ENCODE measurements at places on chromosomes 3 and 15.
A peak's percentile ranks its signal among the peaks of the same experiment; 100 is the strongest.

DNA sequence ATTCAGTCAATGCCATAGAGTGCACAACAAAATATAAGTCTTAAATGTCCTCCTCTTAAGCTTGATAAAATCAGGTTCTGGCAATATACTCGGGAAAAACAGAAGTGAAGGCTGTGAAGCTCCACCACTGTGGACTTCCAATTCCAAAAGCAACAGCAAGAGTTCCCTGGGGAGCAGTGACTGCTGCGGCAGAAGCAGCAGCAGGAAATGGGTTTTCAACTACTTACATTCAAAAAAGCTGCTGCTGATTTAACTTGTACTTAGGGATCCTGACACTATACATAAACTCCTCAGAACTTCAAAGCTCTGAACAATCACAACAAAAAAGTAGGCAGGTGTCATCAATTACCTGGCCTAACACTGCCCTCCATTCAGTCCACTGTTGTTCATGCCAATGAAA is 4.7 kb downstream of the CEP152 start:
- peak; percentile 4 for DNase-seq

DNA sequence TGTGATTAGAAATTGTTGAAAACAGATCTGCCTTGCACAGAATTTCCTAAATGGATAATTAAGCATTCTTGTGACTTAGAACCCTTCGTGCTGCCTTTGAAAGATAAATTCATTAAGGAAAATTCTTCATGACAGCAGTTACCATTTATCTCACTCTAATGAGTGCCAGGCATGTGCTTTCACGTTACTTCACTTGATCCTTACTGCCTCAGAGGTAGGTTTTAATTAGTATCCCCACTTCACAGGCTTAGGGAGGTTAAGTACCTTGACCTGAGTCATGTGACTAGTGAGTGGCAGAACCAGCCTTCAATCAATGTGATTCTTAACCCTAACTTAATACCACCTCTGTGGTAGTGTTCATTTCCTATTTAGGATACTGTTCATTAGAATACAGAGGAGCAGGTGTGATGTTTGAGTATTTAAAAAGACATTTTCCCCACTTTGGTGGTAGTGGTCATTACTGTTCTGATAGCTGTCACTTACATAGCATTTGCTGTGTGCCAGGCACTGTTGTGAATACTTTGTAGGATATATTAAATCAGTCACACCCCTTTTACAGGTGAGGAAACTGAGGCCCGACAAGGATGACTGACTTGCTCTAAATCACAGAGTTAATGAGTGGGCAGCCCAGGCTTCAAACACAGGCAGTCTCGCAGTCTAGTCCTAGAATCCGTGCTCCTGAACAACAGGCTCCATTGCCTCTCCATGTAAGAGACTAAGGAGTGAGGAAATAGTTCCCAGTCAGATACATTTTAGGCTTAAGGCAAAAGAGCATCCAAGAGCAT is 57.9 kb downstream of the RLBP1 start:
- DNase-seq, result no peak

GRCh38 chr3:148218222-148218621 is 479.5 kb upstream of the AGTR1 start:
- DNase-seq, result no peak

- peak; percentile 25 for DNase-seq
These were observed 59.4 kb downstream of the SLC6A6 start for GRCh38 chr3:14461748-14462324.

DNA sequence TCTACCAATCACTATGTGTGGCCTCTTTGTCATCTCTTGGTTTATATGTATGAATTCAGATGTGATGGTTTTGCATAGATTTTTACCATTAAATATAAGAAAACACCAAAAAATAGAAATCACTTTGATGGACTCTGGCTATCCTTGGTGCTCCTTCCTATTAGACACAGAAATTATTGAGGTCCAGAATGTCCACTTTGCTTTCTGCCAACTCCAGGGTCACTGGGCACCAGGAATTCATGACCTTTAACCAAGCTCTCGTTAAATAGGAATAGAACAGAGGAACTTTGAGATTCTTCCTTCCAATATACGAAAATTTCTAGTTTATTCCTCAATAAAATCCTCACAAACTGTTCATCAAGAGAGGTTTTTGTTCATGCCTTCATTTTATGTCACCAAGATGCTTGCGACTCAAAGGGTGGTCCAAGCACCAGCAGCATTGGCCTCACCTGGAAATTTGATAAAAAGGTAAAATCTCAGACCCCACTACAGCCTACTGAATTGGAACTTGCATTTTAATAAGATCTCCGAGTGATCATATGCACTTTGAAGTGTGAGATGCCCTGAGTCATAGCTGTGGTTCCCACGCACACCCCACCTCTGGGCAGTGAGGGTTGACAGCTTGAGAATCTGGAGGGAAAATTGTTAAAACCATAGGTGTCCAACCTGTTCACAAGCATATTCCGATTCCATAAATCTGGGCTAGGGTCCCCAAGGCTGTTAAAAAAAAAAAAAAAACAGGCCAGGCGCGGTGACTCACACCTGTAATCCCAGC is 286.6 kb downstream of the IL5RA start:
- no peak for DNase-seq

- peak; percentile 17 for DNase-seq
These were observed 77.2 kb downstream of the SCN10A start for GRCh38 chr3:38738630-38739395.

DNA sequence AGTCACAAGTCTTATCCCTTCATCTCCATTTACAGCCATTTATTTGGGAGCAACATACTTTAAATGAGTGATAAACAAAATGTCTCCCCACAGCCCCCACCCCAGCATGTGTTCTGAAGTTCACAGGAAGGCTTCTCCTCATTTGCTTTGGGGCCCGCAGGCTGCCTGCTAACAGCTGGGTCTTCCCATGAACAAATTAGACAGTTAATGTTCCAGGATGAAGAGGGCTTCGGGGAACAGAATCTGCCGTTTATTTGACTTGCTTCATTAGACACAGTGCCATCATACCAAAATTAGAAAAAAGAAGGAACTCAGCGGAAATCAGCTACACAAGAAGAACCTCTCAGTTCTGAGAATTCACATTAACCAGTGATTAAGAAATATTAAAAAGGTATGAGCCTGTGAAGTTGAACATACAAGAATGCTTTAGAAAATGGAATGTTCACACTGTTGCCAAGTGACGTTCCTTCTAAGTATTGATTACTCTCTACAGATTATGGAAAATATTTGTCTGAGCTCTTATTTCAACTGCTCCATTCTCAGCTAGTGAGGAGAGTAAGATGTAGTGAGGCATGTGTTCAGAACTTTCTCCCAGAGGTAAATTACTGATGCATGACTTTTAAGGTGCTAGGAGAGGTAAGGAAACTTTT is 107.5 kb upstream of the THBS1 start:
- no peak for DNase-seq

DNA sequence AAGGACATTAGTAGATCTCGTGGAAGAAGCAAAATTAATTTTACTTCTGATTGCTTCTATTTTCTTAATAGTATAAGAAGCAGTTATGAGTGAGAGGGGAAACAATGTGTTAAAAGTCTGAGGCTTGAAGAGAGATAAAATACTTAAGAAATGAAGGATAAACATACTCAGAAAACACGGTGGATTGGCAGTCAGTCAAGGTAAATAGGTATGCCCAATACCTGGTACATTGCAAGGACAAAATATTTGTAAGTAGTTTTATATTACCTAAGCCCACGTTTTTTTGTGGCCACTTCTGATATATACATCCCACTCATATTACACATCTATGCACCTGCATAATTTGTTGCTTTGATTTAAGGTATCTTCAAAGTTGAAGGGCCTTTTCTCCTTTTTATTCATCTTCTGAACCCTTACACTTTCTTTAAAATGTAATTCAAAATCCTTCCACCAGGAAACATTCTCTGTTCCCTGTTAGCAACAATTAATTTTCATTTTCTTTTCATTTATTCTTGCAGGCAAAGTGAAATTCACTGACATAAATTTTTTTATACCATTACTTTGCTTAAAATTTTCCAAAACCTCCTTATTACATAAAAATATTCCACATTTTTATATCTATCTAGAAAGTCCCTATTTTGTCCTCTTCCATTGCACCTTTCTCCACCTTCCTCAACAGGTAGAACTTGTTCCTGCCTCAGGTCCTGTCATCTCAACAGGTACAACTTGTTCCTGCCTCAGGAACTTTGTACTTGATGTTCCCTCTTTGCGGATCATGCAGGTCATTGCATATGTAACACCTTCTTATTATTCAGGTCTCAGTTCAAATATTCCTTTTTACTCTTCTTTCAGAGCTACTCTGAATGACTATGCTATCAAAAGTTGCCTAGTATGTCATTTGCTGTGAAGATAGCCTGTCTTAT is 755.7 kb upstream of the ALCAM start:
- no peak for DNase-seq

- DNase-seq, result no peak
These were observed 828 bp upstream of the ATOSA start for GRCh38 chr15:52680041-52680391.

DNA sequence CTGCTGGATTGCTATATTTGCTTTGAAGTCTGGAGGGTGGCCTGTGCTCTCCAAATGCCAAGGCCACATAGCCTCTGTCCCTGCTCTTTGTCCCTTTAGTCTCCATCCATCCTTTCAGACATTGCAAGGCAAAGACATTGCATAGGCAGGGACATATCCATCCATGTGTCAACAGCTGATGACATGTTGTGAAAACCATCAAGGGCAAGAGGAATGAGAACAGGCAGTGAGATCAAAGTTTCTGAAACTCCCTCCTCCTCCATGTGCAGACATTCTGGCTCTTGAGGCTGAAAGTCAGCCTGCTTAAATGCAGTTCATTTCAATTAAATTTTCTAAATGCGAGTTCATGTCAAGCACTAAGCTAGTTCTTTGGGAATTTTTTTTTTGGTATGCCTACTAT is 135.2 kb upstream of the CTNNB1 start:
- DNase-seq, result no peak

DNA sequence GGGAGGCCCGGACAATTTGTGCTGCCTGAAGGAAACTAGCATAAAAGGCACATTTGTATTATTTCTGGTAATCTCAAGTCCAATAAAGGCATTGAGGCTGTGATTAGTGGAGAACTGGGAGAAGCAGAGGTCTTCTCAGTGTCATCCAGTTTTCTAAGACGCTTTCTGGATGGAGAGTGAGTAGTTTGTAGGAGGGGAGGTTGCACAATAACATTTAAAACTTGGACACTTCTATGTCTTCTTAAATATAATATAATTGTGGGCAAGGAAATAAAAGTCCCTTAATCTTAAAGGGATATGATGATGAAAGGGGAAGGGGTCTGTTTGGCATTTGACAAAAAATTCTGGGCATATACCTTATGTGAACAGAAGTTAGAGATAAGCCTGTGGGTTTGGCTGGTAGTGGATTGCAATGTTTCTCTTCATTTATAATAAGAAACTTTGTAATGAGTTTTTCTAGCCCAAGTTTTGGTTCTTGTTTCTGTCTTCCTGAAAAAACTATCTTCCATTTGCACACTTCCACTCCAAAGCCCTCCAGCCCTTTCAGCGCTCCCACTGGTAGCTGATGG is 291.6 kb upstream of the TGFBR2 start:
- no peak for DNase-seq

DNA sequence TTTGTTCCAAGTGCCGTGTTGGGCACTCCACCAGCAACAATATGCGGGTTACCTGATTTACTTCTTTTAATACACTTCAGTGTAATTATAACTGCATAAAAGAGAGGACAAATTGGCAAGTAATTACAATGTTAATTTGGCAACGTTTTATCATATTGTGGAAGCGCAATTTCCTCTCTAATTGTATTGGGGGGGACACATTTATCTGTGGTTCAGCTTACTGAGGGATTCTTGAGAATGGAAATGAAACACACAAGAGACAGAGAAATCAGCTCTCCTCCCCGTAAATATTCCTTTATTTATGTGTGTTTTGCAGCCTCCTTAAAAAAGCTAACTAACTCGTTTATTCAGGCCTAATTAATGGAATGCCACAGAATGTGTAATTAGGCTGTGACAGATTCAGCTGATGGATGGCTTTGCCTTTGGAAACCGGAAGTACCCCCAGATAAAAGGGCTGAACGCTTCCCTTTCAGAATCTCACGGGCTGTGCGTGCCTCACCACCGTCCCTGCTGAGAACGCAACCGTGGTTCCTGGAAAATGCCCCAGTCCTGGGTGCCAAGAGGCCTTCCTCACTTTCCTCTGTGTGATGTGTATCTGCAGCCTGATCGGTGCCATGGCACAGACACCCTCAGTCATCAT is 247.1 kb upstream of the ST8SIA2 start:
- DNase-seq, result no peak

DNA sequence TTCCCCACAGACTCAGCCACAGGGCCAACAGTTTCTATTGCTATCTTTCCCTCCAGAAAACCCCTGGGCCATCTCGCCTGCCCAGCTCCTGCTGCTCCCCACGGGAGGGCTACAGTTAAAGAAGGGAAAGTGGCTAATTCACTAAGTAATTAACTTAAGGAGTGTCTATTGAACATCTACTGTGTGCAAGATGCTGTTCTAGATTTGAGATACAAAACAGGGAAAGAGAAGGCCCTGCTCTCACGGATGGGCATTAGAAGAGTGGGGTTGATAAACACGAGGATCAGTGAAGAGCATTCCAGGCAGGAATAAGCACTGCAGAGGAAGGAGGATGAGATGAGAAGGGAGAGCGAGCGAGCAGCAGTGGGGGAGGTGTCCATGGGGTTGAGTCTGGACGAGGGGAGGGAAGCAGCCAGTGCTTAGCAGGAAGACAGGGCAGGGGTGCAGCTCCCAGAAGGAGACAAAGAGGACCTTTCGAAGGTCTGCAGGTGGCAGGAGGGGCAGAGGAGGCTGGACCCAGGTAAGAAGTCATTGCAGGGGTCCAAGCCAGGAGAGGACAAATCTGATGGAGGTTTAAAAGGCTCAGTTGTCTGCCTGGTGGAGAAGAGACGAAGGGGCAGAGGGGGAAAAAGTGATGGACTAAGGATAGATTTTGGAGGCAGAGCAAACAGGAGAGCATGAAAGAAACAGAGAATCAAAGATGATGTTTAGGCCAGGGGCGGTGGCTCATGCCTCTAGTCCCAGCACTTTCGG is 64.7 kb downstream of the KLF15 start:
- DNase-seq, result no peak

DNA sequence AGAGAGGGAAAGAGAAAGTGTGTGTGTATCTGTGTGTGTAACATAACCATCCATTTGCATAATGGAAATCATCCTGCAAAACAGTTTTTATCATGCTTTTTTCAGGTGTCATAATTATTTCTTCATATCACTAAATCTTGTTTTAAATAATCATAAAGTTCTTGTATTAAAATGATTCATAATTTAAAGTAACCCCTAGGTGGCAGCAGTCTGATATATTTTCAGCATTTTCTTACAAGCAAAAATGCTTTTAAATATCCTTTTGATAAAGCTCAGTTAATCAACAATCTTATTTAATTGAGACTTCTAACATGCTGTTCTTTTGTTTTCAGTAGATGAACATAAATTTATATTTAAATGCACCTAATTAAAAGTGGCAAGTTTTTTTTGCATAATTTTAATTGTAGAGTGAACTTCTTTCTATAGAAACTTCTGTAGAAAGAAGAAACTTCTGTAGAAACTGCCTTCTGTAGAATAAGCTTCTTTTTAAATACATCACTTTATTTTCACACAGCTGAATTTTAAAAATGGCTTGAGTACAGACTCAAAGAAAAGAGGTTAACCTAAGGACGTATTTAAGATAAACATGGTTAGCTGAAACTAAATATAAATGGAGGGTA is 72.5 kb downstream of the OPA1 start:
- peak; percentile 20 for DNase-seq

Data from NCI-H345 (cell line).